ENCODE measurements at places on chromosomes 4 and X.

DNA sequence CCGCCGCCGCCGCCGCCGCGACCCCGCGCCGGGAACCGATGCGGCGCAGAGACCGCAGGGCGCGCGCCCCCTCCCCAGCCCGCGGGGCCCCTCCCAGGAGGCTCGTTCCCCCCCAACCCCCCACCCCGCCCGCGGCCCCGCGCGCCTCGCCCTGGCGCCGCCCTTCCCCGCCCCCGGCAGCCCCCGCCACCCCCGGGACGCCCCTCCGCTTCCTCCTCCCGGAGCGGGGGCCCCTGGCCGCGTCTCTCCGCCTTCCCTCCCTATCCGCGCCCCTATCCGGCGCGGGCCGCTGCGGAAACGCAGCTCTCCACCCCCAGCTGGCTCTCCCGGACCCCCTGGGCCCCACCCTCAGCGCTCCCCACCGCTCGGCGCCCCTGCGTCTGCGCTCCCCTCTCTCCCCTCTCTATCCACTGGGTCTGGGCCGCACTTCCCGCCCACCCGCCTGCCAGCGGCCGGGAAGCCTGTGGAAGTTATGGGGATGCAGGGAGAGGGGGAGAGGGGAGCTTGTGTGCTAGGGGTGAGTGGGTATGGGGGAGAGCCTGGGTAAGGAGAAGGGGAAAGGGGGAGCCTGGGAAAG lies at the start of gene TMEM271:
TMEM271 (minus strand) TSS at position 51 of the 577 bp plus-strand sequence. CDS start 233 bp downstream, outside the sequence.
- DNase-seq = no peak

GRCh38 chr4:120443116-120443515 lies 376.5 kb upstream of the MAD2L1 start:
- no peak for DNase-seq

- DNase-seq = no peak
Observed at GRCh38 chr4:41438931-41439297, 99.0 kb upstream of the LIMCH1 start.

GRCh38 chrX:41234962-41235361 lies 99.0 kb upstream of the DDX3X start:
- no peak for DNase-seq

DNA sequence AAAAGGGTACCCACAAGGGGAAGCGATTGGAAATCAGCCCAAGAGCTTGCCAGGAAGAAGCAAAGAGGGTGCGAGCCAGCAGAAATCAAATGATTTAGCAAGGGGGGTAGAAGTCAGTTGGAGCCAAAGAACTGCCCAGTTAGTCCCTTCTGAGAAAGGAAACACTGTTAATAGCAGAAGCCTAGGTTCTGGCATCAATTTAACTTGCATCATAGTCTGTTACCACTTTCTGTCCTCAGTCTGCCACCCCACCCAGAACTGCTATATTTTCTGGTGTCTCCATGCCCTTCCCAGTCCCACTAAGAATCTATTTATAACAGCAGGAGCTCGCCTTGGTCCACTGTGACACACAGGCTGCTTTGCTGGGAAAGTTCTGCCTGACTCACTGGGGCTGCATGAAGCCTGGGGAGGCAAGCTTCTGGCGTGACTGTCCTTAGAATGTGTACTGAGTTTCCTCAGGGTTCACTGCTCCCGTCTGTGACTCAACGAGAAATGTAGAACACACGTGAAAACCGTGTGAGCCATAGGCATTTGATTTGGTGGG lies 157.8 kb upstream of the TTC29 start:
- no peak for DNase-seq

DNA sequence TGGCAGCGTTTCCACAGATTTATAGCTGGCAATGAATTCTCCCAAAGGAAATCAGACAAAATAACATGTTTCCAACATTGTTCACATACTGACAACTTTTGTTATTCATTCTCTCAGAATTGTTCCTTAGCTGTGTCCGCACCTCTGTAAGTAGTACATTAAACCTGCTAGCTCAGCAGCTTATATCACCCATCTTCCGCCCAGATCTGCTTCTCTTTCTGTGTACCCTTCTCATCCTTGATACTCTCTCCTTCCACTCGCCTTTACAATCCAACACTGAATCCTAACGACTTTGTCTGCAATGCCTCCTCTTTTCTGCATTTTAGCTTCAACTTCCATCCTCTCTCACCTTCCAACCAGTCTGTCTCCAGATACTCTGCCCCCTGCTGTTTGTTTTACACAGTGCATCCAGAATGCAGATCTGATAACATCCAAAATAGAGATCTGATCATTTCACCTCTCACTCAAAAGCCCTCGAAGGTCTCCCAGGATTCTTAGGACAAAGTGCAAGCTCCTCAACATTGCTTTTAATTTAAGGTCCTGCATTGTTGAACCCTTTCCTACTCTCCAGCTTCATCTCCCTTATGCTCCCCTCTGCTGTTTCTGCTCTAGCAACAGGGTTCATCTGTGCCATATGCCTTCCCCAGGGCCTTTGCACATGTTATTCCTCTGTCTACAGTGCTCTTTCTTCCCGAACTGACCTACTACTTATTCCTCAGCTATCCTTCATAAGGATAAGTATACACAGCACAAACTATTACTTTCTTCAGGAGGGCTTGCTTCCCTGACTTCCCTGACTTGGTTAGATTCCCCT lies 67.3 kb upstream of the VBP1 start:
- no peak for DNase-seq

GRCh38 chrX:2650865-2651264 lies 40.2 kb upstream of the CD99 start:
- no peak for DNase-seq

DNA sequence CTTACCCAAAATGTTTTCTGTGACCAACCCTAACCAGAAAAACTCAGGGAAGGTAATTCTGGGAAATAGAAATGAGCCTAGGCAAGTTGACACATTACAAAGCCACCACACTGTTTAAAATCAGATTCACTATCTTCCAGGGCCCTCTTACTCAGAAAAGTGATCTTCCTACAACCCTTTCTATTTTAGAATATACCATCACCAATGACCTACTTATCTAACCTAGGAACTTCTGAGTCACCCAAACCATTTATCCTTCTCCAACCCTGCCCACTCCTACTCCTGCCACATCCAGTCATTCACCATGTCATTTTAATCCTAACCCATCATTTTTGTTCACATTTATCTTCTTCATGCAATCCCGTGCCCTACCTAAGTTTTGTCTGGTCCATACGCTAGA lies 89.9 kb downstream of the FTHL17 start:
- DNase-seq = no peak

DNA sequence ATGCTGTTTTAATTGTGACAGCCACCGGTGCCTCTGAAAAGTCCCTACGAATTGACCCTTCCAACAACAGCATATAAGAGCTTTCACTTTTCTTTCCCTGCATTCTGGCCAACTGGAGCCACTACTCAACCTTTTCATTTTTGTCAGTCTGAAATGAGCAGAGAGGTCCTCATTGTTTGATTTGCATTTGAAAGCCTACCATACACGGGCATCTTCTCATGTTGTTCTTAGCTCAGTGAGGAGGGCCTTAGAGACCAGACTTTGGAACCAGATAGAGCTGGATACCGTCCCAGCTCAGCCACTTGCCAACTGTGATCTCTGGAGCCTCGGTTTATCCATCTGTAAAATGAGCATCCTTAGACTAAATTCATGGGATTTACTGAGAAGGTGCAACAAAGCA lies 16.9 kb upstream of the TMSB4X start:
- no peak for DNase-seq

- no peak for DNase-seq
Observed at GRCh38 chr4:58093352-58093751, 983.2 kb upstream of the IGFBP7 start.

GRCh38 chr4:4984186-4984585 lies 35.1 kb downstream of the CYTL1 start:
- no peak for DNase-seq

- no peak for DNase-seq
Observed at GRCh38 chr4:77826275-77826674, 7.1 kb upstream of the CNOT6L start.

DNA sequence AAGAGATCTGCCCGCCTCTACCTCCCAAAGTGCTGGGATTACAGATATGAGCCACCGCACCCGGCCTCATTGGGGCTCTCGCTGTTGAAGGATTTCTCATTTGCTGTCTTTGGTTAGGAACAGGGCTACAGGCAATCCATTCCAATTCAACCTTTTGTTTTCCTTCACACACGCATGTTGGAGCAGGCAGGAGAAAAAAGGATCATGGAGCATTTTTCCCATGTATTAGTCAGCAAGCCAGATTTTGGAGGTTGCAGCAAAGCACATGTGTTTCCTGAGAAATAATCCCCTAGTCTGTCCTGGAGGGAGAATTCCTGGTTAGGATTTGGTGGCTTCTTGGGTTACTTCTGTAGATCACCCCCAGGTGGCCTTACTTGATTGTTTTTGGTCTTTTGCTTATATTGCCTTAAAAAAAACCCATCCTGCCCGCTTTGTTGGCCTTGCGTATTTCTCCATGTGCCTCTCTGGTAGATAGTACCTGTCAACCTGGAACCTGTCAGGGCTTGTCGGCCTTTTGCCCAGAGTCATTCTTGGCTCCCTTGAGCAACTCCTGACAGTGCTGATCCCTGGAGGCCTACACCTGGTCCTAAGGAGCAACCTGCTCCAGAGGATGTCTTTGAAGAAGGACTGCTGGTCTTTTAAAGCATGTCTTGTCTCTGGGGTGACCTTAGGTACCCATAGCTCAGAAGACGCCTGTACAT lies 82.4 kb upstream of the CLCN4 start:
- DNase-seq = no peak

DNA sequence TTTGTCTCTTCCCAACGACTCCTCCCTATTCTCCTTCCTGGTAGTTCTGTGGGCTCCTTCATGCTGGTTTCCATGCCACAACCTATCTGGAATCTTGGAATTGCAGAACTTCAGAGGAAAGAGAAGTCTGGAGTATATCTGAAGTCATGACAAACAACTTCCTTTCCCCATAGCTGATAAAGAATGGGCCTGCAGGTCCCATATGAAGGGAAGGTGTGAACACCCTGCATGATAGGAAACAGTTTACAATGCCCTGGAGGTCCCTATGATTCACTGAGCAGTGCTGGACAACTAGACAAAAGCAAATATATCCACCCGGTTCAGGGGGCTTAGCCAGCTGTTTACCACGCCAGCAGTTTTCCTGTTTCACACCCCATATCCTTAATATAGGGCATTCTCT lies 19.4 kb downstream of the FAM9C start:
- DNase-seq = no peak

GRCh38 chr4:37978248-37978924 lies 18.2 kb downstream of the PTTG2 start:
- DNase-seq = no peak

DNA sequence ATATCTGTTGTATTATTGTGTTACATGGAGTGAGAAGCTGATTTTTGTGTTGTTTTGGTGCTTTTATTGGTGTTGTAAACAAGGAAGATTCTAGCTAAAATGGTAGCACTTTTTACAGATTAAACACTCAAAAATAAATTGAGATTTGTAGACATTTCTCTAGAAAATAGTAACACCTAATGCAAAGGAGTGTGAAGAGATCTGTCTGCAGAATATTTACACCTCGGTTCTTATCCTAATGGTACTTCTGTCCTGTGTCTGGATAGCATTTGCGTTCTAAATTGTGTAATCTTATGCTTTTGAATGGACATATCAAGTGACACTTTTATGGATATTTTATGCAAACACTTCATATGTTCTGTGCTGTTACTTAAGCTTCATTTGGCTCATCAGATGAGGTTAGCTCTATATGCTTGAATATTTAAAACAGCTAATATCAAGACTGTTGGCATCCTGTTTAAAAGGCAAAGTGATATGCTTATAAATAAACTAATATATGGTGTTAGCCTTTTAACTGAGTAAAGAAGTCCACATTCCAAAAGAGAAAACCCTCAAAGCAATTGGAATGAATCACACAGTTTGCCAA lies 6.0 kb downstream of the PCDH7 start:
- DNase-seq = no peak

- DNase-seq = no peak
Observed at GRCh38 chr4:121697564-121697963, 784 bp upstream of the ANXA5 start.

GRCh38 chrX:129654652-129655546 lies at the start of gene APLN:
TSS of gene APLN (minus strand) at chrX:129654956. CDS start at chrX:129654630, 326 bp downstream.
- no peak for DNase-seq

DNA sequence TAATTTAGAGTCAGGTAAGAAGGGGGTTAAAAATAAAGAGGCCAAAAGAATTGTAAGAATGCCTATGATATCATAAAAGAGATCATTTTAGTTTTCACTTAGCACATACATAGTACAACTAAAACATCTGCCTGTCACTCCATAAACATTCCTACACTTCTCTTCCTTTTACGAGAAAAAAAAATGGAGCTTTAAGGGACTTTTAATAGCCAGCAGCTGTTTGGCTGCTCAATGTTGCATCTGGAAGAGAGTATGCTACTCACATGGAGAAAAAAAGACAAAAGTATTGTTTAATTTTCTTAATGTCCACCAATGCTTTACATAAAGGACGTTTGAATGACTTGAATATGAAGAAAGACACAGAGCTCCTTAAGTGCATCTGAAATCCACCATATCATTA lies 48.7 kb upstream of the TNIP3 start:
- DNase-seq = no peak

- no peak for DNase-seq
Observed at GRCh38 chrX:109841257-109841656, 108.2 kb upstream of the ACSL4 start.

GRCh38 chr4:602559-602942 lies 22.8 kb upstream of the PDE6B start:
- DNase-seq = no peak

- no peak for DNase-seq
Observed at GRCh38 chrX:154349979-154350378, 24.5 kb downstream of the FLNA start.

DNA sequence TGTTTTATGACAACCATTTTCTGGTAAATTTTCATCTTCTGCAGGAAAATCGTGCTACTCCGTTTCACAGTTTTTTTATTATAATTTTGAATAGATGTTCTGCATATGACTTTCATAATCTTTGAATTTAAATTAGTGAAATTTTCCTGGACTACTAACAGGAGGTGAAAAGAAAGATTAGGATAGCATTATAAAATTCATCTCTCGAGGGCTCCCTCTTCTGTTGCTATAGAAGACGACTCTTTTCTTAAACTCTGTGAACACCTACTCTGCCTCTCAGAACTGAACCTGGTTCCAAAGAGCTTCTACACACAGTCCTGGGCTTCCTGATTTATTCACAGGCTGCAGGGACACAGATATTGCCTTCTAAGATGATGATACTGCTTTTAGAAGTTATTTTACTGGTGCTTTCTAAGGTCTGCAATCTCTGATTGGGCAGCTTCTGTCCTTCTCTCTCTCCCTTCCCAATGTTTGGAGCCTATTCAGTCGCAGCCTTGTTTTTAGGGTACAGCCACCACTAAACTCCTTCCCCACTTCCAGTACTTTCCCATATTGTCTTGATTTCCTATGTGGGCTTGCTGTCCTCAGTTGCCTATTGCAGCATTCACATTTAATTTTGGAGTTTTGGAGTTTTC lies 10.1 kb upstream of the SAP30 start:
- DNase-seq = no peak

GRCh38 chrX:105821471-105822121 lies 743 bp upstream of the NRK start:
- no peak for DNase-seq

Measured in cortex of kidney (tissue), 1 donor.